ENCODE measurements at places on chromosomes 4 and X. TPM values are rescaled to one million over a fixed set of nuclear protein-coding genes. Genes with fewer than 3 reads are reported as not detected.

GRCh38 chr4:73213916-73214653, 44.5 kb downstream of the ANKRD17 start:
- H3K27me3 ChIP-seq = no peaks in the 10 kb centered on the region
- H3K36me3 ChIP-seq = peaks cover 9% of the 10 kb centered on the region
- H3K4me3 ChIP-seq = no peak overlapping the region
- no peak overlapping the region for H3K27ac ChIP-seq
- peaks cover 4% of the 10 kb centered on the region for H3K4me1 ChIP-seq

DNA sequence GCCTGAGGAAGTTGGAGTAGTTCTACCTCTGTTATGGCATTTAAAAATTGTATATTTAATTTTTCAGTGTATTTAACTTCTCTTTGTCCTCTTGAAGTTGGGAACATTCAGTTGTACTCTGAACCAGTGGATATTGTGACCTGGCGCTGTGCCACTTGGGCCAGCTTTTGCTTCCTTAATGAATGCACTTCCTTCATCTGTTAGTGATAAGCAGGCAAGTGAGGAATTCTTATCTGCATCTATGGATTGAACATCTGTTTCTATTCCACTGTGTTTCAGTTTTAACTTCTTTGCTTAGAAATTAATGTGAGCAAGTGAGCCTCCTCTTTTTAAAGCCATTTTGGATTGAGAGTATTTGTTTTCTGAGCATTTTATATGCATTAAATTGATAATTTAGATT, 128.3 kb downstream of the UCHL1 start:
- H3K4me3 ChIP-seq = no peak overlapping the region
- no peak for DNase-seq
- H3K27me3 ChIP-seq = no peaks in the 10 kb centered on the region
- peaks cover 15% of the 10 kb centered on the region for H3K4me1 ChIP-seq
- no peaks in the 10 kb centered on the region for H3K36me3 ChIP-seq

- no peaks in the 10 kb centered on the region for H3K36me3 ChIP-seq
- no peak overlapping the region for H3K27ac ChIP-seq
- no peaks in the 10 kb centered on the region for H3K27me3 ChIP-seq
- no peak overlapping the region for H3K4me3 ChIP-seq
These were observed 67.5 kb downstream of the PHOX2B start for GRCh38 chr4:41681054-41681453.

DNA sequence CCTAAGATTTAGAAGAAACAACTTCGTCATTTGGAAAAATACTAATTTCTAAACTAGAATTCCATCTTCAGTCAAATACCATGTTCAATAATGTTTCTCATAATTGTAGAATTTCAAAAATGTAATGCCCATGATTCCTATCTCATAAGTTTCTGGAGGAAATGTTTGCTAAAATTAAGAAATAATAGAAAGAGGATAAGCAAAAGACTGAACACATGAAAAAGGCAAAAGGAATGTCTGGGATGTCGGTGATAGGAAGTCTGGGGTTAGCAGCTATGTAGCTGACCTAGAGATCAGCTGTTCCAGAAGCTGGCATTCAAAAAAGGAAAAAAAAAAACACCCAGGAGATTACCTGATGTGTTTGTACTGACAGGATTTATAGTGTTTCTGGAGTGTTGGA, 18.9 kb upstream of the PCDH10 start:
- no peak for DNase-seq
- peaks cover 6% of the 10 kb centered on the region for H3K4me1 ChIP-seq
- H3K27me3 ChIP-seq = no peaks in the 10 kb centered on the region
- no peak overlapping the region for H3K27ac ChIP-seq
- H3K36me3 ChIP-seq = no peaks in the 10 kb centered on the region
- no peak overlapping the region for H3K4me3 ChIP-seq

- H3K4me3 ChIP-seq = no peak overlapping the region
- H3K27me3 ChIP-seq = no peaks in the 10 kb centered on the region
- no peak for DNase-seq
- peaks cover 5% of the 10 kb centered on the region for H3K4me1 ChIP-seq
- peaks cover 18% of the 10 kb centered on the region for H3K36me3 ChIP-seq
These were observed 136.6 kb downstream of the FBXW7 start for GRCh38 chr4:152399246-152399645.

- H3K4me1 ChIP-seq = peaks cover 11% of the 10 kb centered on the region
- no peak for DNase-seq
- H3K36me3 ChIP-seq = no peaks in the 10 kb centered on the region
- H3K27ac ChIP-seq = no peak overlapping the region
These were observed 1018.8 kb upstream of the HS3ST1 start for GRCh38 chr4:12447451-12447850.

DNA sequence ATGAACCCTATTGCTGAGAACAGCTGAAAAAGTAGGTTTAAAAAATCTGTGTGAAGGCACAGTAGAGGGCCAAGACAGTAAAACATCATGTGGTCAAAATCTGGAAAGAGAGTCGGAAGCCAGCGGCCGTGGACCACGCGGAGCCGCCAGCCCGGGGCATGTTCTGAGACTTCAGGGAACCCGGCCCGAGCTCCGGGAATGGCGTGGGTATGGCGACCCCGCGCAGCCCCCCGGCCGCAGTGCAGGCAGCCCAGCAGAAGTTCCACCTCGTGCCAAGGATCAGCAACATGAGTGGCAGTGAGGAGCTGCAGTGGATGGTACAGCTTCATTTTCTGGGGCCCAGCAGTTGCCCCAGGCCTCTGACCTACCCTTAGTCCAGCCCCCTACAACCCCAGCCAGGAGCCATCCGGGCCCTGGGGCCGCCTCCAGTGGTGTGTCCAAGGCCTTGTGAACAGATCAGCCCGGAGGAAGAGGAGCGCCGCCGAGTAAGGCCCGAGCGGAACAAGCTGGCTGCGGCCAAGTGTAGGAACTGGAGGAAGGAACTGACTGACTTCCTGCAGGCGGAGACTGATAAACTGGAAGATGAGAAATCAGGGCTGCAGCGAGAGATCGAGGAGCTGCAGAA, 94.2 kb downstream of the LARP1B start:
- peaks cover 32% of the 10 kb centered on the region for H3K36me3 ChIP-seq
- no peaks in the 10 kb centered on the region for H3K27me3 ChIP-seq
- H3K4me3 ChIP-seq = no peak overlapping the region

DNA sequence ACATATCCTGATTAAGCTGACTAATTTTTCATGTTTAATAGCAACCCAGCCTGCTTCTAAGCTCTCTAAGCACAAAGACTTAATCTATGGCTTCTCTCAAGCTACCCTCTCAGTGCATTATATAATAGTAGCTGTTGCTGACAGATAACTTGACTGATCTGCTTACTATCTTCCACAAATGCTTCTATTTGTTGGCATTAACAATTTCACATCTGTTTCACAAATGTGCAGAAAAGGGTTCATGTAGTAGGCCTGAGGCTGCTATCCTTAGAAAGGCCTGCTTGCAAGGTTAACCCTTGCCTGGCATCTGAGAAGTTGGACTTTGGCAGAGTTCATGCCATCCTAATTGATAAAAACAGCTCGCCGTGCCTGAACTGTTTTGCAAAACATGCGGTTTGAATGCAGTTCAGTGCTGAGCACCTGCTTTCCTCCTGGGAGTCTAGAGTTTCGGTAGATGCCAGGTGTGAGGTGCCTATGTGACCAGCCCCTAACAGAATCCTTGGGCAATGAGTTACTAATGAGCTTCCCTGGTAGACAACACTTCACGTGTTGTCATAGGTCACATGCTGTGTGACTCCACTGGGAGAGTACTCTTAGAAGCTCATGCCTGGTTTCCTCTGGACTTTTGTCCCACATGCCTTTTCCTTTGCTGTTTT, 68.4 kb downstream of the NSG1 start:
- H3K27ac ChIP-seq = no peak overlapping the region
- peaks cover 20% of the 10 kb centered on the region for H3K36me3 ChIP-seq
- H3K27me3 ChIP-seq = no peaks in the 10 kb centered on the region
- H3K4me3 ChIP-seq = no peak overlapping the region
- peaks cover 6% of the 10 kb centered on the region for H3K4me1 ChIP-seq

DNA sequence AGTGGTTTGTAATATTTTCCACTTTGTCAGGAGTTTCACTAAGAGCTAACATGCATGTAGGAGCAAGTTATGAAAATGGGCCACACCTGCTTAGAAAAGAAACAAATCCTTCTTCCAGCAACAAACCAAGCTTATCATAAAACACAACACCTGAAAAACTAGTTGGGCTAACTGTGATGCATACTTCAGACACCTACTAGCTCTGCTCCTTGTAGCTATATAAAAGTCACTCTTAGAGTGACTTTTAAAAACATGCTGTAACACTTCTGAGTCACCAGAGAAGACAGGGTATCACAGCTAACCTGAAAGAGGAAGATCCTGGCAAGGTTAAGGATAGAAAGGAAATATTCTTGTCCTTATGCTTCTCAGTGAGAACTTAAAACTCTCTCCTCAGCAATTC, 3.6 kb upstream of the SLAIN2 start:
- H3K4me1 ChIP-seq = peaks cover 17% of the 10 kb centered on the region
- H3K4me3 ChIP-seq = no peak overlapping the region
- H3K36me3 ChIP-seq = no peaks in the 10 kb centered on the region
- no peak overlapping the region for H3K27ac ChIP-seq

- H3K4me1 ChIP-seq = peaks cover 6% of the 10 kb centered on the region
- H3K36me3 ChIP-seq = no peaks in the 10 kb centered on the region
- H3K27me3 ChIP-seq = no peaks in the 10 kb centered on the region
- H3K27ac ChIP-seq = no peak overlapping the region
- no peak for DNase-seq
These were observed 23.8 kb upstream of the SEPSECS start for GRCh38 chr4:25184056-25184455.

- H3K4me3 ChIP-seq = no peak overlapping the region
- no peak overlapping the region for H3K27ac ChIP-seq
- H3K27me3 ChIP-seq = no peaks in the 10 kb centered on the region
- H3K36me3 ChIP-seq = peaks cover 3% of the 10 kb centered on the region
These were observed 183.7 kb upstream of the BCOR start for GRCh38 chrX:40281336-40282005.

DNA sequence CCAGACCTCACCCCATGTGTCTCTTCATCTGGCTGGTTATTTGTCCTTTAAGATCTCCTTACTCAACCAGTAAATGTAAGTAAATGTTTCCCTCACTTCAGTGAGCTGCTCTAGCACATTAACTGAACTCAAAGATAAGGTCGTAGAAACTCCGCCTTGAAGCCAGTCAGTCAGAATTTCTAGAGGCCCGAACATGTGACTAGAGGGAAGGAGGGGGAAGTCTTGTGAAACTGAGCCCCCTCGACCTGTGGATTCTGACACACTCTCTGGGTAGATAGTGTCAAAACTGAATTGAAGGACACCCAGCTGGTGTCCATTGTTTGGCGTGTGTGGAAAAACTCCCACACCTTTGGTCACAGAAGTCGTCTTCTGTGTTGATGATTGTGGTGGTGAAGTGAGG, 933.9 kb downstream of the ADGRL3 start:
- no peak overlapping the region for H3K4me3 ChIP-seq
- H3K36me3 ChIP-seq = peaks cover 2% of the 10 kb centered on the region
- DNase-seq = no peak

- H3K4me1 ChIP-seq = no peaks in the 10 kb centered on the region
- no peaks in the 10 kb centered on the region for H3K27me3 ChIP-seq
- DNase-seq = no peak
- H3K4me3 ChIP-seq = no peak overlapping the region
These were observed 370.8 kb downstream of the FSTL5 start for GRCh38 chr4:161792991-161793390.

SFRP2 gene
- 203 TPM for total RNA-seq

F9 gene
- total RNA-seq = not detected

MSX1 gene
- total RNA-seq = 2.2 TPM

GNL3L gene
- total RNA-seq = 52.9 TPM

NEXMIF gene
- total RNA-seq = 1.9 TPM

All from neural crest cell (in vitro differentiated cells).